Tibial nerve (tissue), 4 donors: ENCODE measurements at places on chromosomes 13 and 19.

DNA sequence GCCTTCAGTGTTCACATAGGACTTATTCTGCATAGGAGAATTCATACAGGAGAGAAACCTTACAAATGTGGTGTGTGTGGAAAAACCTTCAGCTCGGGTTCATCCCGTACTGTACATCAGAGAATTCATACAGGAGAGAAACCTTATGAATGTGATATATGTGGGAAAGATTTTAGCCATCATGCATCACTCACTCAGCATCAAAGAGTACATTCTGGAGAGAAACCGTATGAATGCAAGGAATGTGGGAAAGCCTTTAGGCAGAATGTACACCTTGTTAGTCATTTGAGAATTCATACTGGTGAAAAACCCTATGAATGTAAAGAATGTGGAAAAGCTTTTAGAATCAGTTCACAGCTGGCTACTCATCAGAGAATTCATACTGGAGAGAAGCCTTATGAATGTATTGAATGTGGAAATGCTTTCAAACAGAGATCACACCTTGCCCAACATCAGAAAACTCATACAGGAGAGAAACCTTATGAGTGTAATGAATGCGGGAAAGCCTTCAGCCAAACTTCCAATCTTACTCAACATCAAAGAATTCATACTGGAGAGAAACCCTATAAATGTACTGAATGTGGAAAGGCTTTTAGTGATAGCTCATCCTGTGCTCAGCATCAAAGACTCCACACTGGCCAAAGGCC is 13.4 kb upstream of the ZFP28 start:
- H3K4me1 ChIP-seq, result no peaks in the 10 kb centered on the region
- no peak overlapping the region for H3K4me3 ChIP-seq
- H3K27me3 ChIP-seq, result no peaks in the 10 kb centered on the region
- DNase-seq, result no peak

- no peaks in the 10 kb centered on the region for H3K4me1 ChIP-seq
- no peak overlapping the region for H3K27ac ChIP-seq
- H3K4me3 ChIP-seq, result no peak overlapping the region
- no peaks in the 10 kb centered on the region for H3K27me3 ChIP-seq
- no peaks in the 10 kb centered on the region for H3K36me3 ChIP-seq
Observed at GRCh38 chr19:32010071-32010470, 335.3 kb upstream of the ZNF507 start.

DNA sequence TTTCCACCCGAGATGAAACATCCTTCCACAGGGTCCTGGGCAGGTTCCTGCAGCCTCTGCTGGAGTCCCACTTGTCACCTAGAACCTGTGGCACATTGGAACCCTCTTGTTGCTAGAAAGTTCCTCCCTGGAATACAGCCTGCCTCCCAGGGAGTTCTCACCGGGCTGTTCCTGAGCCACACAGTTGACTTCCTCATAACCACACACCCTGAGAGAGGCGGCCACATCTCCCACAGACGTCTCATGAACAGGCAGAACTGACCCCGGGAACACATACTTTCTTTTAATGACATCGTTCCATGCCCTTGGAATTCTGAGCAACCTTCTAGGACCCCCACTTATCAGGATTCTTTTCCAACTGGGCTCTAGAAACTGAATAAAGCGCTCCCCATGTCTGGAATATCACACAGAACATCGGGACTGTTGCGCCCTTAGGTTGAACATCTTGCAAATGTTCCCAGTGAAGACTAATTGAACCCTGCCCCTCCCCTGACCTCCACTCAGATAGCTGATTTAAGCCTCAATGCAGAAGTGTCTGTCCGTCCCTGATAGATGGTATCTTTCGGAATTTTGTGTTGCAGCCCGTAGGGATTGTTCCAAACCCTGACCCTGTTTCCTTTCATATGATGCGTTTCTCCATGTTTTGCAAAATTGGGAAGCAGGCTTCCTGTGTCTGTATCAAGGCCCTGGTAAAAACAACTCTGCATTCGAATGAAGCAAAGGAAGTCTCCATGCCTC is 91.1 kb downstream of the RAB20 start:
- H3K4me1 ChIP-seq, result peaks cover 5% of the 10 kb centered on the region
- no peak overlapping the region for H3K4me3 ChIP-seq
- H3K27ac ChIP-seq, result no peak overlapping the region
- DNase-seq, result no peak
- no peaks in the 10 kb centered on the region for H3K27me3 ChIP-seq
- peaks cover 4% of the 10 kb centered on the region for H3K36me3 ChIP-seq

- no peak overlapping the region for H3K27ac ChIP-seq
- H3K4me1 ChIP-seq, result no peaks in the 10 kb centered on the region
- H3K4me3 ChIP-seq, result no peak overlapping the region
- no peaks in the 10 kb centered on the region for H3K27me3 ChIP-seq
- H3K36me3 ChIP-seq, result no peaks in the 10 kb centered on the region
- no peak for DNase-seq
Observed at GRCh38 chr19:31285744-31286143, 63.5 kb downstream of the TSHZ3 start.

GRCh38 chr19:33261511-33262189 is 36.0 kb upstream of the SLC7A10 start:
- no peaks in the 10 kb centered on the region for H3K36me3 ChIP-seq
- DNase-seq, result no peak
- H3K4me3 ChIP-seq, result no peak overlapping the region
- no peak overlapping the region for H3K27ac ChIP-seq

DNA sequence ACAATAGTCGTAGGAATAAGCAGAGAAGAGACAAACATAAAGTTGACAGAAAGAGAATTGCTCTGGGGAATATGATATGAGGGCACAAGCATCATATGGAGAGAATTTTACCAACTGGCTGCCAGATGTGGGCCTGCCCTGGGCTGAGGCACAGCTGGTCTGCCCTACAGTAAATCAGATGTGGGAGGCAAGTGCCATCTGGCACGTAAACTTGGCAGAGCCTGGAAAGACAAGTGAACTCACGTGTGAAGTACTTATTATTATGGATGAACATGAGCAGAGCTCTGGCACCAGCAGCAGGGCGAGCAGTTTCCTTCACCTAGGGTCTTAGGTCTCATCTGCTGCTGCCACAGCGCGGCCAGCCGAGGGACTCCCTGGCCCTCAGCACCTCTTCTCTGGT is 20.6 kb downstream of the PCDH8 start:
- no peak for DNase-seq
- no peaks in the 10 kb centered on the region for H3K4me1 ChIP-seq
- no peaks in the 10 kb centered on the region for H3K36me3 ChIP-seq

- H3K36me3 ChIP-seq, result no peaks in the 10 kb centered on the region
- DNase-seq, result peak; percentile 59
- no peaks in the 10 kb centered on the region for H3K27me3 ChIP-seq
Observed at GRCh38 chr13:33728271-33729037, 89.5 kb upstream of the RFC3 start.

- H3K36me3 ChIP-seq, result no peaks in the 10 kb centered on the region
- no peak overlapping the region for H3K27ac ChIP-seq
- no peaks in the 10 kb centered on the region for H3K27me3 ChIP-seq
- no peak for DNase-seq
- H3K4me3 ChIP-seq, result no peak overlapping the region
Observed at GRCh38 chr13:51158880-51159518, 47.9 kb upstream of the C13orf42 start.

DNA sequence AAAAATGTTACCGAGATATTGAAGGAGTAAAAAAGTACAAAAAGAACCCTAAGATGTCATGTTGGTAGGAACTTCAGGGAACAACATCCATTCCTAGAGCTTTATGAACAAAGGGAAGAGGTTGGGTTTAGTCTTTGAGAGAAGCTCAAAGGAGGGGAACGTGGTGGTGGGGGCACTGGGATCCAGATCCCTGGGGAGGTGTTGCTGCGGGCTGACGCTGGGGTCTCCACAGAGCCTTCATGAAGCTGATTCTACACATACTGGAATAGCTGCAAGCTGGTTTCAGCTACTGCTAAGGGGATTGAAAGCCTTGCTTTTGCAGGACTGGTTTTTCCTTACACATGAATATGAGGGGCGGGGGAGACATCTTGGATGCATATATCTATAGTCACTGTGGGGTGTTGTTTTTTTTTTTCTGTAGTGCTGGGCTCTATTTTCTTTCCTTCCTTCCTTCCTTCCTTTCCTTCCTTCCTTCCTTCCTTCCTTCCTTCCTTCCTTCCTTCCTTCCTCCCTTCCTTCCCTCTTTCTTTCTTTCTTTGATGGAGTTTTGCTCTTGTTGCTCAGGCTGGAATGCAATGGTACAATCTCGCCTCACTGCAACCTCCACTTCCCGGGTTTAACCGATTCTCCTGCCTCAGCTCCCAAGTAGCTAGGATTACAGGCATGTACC is 6.5 kb upstream of the MZF1 start:
- H3K36me3 ChIP-seq, result no peaks in the 10 kb centered on the region
- no peaks in the 10 kb centered on the region for H3K4me1 ChIP-seq
- DNase-seq, result no peak
- no peak overlapping the region for H3K27ac ChIP-seq
- H3K27me3 ChIP-seq, result no peaks in the 10 kb centered on the region

DNA sequence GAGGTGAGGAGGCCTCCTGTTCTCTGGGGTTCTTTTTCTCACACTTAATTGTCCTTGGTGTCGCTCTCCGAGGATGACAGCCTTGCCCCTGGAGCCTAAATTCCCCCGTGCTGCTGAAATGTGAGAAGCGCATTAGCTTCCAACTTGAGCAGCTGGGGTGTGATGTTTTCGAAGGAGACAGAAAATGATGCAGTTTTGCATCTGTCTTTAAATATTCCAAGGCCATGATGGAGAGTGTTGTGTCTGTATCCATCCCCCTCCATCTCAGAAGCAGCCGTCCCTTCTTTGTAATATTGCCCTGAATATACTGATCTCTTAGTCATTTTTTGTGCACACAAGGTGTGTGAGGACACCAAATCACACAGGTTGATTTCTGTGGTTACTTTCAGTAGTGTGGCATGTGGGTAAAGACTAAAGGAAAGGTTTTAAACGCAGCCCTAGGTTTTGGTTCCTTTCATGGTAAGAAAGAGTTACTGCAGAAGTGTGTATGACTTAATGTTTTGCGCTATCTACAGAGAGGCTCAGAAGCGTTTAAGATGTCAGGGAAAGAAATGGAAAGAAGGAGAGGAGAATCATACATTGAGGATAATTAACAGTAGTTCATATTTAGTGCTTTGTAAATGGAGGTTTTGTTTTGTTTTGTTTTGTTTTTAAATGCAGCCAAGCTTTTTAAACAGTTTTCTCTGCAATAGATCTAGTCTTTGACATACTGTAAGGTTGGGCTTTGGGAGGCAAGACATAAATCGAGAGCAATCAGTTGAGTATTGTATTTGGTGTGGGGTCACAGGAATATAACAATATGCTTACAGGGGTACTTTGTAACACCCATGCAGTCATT is 1.6 kb downstream of the NBEA start:
- DNase-seq, result no peak
- H3K27ac ChIP-seq, result peak overlapping the region; percentile 89
- no peaks in the 10 kb centered on the region for H3K27me3 ChIP-seq

DNA sequence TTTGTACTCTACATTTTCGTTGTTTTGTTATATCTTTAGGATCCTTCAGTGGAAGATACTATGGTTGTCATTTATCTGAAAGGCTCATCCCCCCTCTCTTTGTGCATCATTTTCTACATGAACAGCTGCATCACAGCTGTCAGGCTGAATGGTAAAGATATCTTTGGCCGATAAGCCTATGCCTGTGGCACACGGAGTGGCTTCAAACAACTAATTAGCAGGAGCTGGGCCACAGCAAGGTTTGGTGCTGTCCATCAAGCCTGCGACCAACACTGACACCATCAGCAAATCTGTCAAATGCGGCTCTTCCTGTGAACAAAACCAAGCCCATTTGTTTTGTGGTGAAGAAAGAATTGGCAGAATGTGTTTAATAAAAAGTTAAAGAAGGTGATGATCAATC is 334.4 kb downstream of the PCDH9 start:
- H3K27me3 ChIP-seq, result no peaks in the 10 kb centered on the region
- H3K4me3 ChIP-seq, result no peak overlapping the region
- H3K36me3 ChIP-seq, result no peaks in the 10 kb centered on the region

DNA sequence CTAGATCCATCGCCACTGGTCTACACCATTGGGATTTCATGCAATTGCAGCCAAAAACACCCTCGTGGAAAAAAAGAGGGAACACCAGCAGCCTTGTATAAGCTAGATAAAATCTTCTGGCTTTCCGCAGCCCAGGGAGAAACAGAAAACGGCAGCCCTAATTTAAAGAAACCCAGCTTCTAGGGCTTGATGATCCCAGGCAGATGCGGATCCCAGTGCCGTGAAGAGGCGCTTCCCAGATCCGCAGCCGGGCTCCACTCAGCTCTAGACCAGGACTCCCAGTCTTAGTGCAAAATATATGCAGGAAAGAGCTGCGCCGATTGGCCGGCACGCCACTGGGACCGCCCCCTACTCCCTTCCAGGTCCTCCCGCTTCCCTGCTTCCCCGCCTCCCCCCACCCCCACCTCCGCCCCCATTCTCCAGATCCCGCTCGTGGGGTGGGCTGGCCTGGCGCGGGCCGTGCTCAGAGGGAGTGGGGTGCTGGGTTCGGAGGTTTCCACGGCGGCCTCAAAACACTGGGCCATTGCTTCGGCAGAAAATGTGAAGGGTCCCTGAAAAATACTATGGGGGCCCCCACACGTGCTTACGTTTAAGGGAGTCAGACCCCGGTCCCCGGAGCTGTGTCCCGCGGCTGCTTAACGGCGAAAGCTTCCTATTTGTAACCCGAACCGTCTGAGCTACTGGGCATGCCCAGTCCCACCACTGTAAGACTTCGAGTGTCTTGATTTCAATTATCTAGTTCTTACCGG is 63.1 kb downstream of the SERP2 start:
- H3K27ac ChIP-seq, result peak overlapping the region; percentile 99
- H3K4me1 ChIP-seq, result no peaks in the 10 kb centered on the region
- H3K4me3 ChIP-seq, result peak overlapping the region; percentile 82
- H3K27me3 ChIP-seq, result no peaks in the 10 kb centered on the region
- no peaks in the 10 kb centered on the region for H3K36me3 ChIP-seq
- DNase-seq, result peak; percentile 92

GRCh38 chr19:39193803-39194202 is 3.0 kb upstream of the NCCRP1 start:
- H3K4me1 ChIP-seq, result no peaks in the 10 kb centered on the region
- no peak overlapping the region for H3K27ac ChIP-seq
- no peak for DNase-seq
- H3K4me3 ChIP-seq, result no peak overlapping the region
- H3K27me3 ChIP-seq, result peaks cover 47% of the 10 kb centered on the region

- H3K4me1 ChIP-seq, result no peaks in the 10 kb centered on the region
- DNase-seq, result no peak
- H3K4me3 ChIP-seq, result no peak overlapping the region
- H3K27ac ChIP-seq, result no peak overlapping the region
Observed at GRCh38 chr13:91817250-91817649, 418.8 kb downstream of the GPC5 start.
